ENCODE measurements at places on chromosomes 5 and 9.

DNA sequence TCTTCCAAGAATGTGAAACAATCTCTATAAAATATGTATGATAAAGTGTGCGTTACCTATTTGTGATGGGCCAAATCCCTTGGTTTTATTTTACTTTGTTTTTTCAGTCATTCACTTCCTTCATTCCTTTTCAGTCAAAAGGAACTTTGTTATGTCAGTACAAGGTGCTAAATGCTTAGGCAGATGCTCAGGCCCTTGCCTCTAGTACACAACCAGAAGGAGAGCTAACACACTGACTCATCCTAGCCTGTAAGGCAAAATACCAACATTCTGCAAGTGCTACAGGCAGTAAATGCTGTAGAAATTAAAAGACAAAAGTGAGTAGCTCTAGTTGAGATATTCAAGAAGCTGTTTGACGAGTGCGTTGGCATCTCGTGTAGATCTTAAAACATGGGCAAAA lies 49.4 kb downstream of the TRPM6 start:
- no peak for DNase-seq

- no peak for DNase-seq
These were observed 110.3 kb upstream of the IQGAP2 start for GRCh38 chr5:76292620-76293322.

DNA sequence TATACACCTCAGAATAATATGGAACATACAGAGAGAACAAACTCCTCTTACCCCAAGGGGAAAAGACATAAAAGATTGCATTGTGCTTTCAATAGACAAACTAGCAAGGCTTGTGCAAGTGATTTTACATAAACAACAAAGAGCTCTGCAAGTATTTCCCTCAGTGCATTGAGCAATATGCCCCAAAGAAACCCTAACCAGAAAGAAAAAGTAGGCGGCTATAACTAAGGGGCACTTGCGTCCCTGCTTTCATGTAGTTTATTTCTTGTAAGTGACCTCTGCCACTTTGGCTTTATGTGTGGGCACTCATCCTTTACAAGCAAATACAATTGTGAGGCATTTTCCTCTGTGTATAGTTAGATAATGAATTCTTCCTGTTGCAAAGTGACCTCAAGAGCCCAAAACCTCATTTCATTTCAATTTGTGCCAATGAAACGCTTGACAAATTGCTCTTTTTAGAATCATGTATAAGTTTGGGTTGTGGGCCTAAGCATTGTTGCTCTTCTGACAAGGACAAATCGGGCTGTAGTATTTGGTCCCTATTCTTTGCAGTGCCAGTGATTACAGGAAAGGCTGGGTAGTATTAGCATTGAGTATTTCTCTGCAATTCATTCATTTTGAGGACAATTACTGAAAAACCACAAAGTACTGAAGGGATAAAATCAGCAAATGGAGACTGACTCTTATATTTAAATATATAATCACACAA lies 282.2 kb downstream of the DTWD2 start:
- DNase-seq, result no peak

GRCh38 chr5:57598756-57599155 lies 116.1 kb upstream of the ACTBL2 start:
- DNase-seq, result no peak

- no peak for DNase-seq
These were observed 13.1 kb upstream of the NCS1 start for GRCh38 chr9:130159057-130159456.

DNA sequence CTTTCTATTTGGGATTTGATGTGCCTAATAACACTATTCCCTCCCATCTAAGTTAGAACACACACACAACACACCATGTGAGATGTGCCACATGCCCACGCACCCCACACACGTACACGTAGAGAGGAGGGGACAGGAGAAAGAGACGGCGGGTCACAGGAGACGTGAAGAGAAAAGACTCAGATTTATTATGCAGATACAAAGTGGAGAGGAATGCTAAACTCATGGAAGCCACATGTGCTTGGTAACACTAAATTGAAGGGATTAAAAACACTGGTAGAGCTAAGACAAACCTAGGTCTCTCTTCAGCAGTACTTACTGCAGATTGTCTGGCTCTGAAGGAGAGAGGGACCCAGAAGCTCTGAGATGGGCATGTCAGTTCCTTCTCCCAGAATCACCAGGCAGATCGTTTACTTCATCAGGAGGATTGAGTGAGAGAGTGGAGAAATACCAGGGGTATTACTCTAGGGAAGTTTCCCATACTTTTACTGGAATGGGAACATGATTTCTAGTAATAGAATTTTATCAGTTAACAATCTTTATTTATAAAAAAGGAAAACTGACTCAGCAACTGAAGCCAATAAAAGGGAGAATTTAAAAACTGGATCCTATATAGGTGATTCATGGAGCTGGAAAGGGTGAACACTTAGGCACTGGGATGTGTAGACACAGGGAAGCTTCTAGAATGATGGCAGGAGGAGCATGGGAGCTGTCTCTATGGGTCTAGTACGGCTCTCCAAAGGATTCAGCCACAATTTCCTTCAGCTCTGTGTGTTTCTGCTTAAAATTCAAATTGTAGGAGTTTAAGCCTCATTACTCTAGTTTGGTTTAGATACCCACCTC lies 139.4 kb downstream of the MACIR start:
- no peak for DNase-seq

DNA sequence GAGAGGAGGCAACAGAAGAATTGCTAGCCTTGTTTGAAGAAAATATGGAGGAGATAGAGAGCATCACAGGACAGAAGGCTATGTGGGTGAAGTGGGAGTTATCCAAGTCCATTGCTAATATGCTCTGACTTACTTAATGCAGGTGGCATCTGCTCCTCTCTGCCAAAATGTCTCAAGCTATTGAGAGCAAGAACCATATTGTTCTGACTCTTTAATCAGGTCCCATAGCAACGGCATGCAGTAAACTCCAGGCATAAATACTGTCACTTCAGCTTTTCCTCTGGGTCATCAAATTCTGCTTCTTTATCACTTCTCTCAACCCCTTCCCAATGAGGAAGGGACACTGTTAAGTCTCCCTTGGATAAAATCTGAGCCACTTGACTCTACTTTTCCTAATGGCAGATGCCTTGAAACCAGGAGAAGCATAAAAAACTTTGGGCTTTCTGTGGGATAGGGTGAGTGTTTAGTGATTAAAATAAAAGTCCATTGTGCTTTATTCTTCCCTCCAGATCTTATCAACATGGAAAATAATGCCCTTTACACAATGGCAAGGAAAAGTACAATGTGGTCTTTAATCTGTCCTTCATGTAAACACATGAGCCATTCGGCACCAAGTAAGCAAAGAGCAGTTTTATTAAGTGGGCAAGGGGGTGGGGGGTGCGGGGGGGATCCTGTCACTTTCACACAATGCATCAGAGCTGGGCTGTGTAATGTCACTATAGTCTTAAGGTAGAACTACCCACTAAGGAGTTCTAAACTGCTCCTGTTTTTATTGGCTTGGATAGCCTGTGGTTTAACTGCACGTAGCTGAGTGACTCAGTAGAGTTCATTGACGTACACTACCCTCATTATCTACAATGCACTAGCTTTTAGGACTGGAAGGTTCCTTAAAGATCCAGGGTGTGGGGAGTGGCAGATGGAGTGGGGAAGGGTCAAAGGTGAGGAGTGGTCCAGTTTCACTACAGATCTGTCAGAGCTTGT lies 71.0 kb upstream of the TARS1 start:
- DNase-seq, result no peak

GRCh38 chr9:110545705-110546104 lies 33.8 kb downstream of the SVEP1 start:
- DNase-seq, result peak; percentile 12

DNA sequence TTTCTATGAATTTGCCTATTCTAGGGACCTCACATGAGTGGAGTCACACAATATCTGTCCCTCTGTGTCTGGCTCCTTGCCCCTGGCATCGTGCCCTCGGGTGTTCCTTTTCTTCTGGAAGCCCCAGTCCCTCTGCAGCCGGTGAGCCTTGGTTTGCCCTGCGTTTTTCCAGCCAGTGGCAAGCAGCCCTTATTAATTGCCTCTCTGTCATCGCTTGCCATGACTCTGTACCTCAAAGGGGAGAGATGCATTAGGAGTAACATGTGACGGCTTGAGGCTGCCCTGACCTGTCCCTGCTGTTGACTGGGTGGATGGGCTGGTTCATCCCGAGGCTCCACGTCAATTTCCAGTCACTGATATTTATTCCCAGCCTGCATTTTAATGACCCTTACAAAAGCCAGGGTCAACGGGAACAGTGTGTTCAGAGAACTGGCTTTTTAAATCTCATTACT lies 87.3 kb downstream of the CFAP90 start:
- no peak for DNase-seq

DNA sequence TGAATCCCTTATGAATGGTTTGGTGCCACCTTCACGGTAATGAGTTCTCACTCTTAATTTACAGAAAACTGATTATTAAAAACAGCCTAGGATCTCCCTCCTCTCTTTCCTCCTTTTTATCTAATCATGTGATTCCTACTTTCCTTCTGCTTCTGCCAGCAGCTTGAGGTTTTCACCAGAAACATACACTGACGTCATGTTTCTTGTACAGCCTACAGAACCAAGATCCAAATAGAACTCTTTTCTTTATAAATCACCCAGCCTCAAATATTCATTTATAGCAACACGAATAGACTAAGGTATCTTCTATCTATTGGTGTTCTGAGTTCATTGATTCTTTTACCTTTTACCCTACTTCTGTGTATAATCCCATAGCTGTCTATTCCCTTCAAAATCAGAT lies 388.9 kb upstream of the CDH10 start:
- DNase-seq, result no peak

DNA sequence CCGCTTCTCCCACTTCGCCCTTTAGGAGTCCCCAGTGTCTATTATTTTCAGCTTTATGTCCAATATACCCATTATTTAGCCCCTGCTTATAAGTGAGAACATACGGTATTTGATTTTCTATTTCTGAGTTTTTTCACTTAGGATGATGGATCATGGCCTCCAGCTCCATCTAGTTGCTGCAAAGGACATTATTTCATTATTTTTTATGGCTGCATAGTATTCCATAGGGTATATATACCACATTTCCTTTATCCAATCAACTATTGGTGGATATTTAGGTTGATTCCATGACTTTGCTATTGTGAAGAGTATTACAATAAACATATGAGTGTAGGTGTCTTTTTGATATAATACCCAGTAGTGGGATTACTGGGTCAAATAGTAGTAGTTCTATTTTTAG lies 162.9 kb downstream of the FER start:
- no peak for DNase-seq

DNA sequence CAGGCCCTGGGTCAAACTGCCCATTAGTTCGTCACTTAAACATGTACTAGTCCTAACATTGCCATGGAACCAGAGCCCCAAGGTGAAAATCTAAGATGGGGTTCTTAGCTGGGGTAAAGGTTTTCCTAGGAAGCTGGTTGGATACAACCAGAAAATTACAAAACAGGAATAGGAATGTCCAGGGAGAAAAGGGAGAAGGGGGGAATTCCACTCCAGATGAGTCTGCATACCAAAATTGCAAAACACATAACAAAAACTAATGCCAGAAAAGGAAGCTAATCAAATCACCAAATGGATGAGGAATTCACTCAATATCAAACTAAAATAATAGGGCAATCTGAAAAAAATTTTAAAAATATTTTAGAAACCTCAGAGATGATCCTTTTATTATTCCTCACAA lies 396.2 kb downstream of the EFNA5 start:
- no peak for DNase-seq

- no peak for DNase-seq
These were observed 11.2 kb downstream of the FAM240B start for GRCh38 chr9:38708759-38709158.

GRCh38 chr5:32030222-32030621 lies 143.9 kb downstream of the GOLPH3 start:
- no peak for DNase-seq

- DNase-seq, result no peak
These were observed 59.6 kb downstream of the SNCAIP start for GRCh38 chr5:122371511-122372151.

DNA sequence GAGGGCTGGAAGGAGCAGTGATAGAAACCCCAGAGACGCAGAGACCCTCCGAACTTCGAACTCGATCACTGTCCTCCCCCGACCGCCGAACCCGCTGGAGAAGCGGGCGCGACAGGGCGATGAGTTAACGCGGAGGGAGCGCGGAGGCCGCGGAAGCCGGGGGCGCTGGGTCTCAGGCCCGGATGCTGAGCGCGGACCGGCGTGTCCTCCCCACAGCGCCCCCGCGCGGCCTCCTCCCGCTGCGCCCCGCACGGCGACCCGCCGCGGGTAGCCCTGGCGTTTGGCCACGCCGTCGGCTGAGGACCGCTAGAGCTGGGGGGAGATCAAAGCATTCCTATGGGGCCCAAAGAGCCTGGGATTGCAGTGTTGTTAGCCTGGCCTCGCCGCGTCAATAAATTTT lies 7.7 kb upstream of the DMRT2 start:
- DNase-seq, result no peak

- DNase-seq, result peak; percentile 87
These were observed 926 bp upstream of the MYO10 start for GRCh38 chr5:16936989-16937438.

DNA sequence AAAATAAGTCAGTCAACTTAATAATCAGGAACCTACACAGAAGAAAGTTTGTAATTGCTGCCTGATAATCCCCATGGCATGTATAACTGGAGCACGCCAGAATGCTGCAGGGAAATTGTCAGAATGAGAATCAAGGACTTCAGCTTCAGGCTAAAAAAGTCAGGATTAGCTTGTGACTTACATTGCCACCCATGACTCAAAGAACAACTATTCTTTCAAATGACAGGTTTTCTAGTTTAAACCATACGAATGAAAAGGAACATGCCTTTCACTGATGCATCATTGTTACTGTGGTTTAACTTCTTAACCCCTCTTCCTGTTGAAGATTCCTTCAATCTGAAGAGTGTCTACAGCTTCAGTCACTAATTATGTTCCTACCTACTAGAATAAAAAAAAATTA lies 112.4 kb downstream of the ISL1 start:
- no peak for DNase-seq

GRCh38 chr9:68725070-68725469 lies 20.0 kb downstream of the PIP5K1B start:
- no peak for DNase-seq

- DNase-seq, result no peak
These were observed 72.7 kb upstream of the NREP start for GRCh38 chr5:111829701-111830100.

DNA sequence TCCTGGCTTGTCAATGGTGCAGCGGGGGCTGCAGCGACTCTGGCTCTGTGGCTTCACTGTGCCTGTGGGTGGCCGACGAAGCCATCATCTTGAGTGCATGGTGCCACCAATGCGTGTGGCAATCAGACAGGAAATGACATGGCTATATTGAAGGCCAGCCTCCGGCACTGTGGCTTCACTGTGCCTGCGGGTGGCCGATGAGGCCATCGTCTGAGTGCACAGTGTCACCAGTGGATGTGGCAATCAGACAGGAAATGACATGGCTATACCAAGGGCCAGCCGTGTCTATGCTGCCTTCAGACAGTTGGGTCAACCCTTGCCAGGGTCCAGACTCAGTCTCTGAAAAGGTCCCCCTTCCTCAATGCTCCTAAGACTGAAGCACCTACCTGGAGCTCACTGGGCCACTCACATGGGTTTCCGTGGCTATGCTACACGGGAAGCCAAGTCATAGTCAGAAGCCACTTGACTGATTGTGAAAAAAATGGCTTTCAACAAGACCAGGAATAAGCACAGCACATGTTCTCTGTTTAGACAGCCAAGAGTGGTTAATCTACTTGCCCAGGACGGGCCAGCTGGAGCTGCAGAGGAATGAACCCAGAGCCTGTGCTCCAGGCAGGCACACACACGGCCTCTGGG lies 67.5 kb upstream of the S1PR3 start:
- no peak for DNase-seq

- no peak for DNase-seq
These were observed 10.3 kb upstream of the QRFP start for GRCh38 chr9:130906735-130907416.

- peak; percentile 41 for DNase-seq
These were observed 86.9 kb downstream of the NUDT12 start for GRCh38 chr5:103475629-103476240.

Measured in NCI-H748 treated with DMSO at 0.1 percent for 48 hours (cell line).